ENCODE measurements at places on chromosomes 11 and 22. TPM values are rescaled to one million over a fixed set of nuclear protein-coding genes. Genes with fewer than 3 reads are reported as not detected.

DNA sequence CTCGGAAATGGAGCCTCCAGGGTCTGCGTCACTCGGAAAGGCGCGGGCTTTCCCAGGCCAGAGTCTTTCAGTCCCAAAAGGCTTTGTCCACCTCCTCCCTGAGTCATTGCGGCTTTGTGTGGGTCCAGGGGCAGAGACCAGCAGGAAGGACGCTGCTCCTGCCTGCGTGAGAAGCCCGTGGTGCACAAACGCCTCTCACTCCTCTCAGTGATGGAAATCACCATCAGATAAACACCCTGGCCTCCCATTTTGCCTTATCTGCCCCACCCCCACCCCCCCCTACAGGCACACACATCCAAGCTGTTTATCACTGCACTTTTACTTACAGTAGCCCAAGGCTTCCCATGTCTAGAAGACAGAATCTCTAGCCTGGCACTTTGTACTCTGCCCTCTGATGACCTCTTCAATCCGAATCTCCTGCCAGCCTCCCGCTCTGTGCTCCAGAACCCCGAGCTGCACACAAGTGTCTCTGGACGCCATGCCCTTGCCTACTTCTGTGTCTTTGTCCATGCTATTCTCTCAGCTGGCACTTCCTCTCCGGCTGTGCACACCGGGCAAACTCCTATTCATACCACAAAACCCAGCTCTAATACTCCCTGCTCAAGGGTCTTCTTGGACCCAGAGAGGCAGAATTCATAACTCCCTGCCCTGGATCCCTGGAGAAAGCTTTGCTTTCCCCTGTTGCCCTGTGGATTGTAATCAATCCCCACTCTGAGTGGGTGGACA lies 954.6 kb downstream of the TBC1D22A start:
- H3K4me1 ChIP-seq = no peaks in the 10 kb centered on the region
- H3K4me3 ChIP-seq = no peak overlapping the region
- no peak for DNase-seq
- no peaks in the 10 kb centered on the region for H3K36me3 ChIP-seq
- H3K27me3 ChIP-seq = no peaks in the 10 kb centered on the region

GRCh38 chr11:72012091-72012630 lies 13.5 kb downstream of the IL18BP start:
- H3K27ac ChIP-seq = no peak overlapping the region
- H3K27me3 ChIP-seq = no peaks in the 10 kb centered on the region
- H3K4me1 ChIP-seq = no peaks in the 10 kb centered on the region
- H3K36me3 ChIP-seq = peaks cover 33% of the 10 kb centered on the region
- no peak overlapping the region for H3K4me3 ChIP-seq

APOL4 gene
- total RNA-seq = not detected

GRCh38 chr11:17827006-17827405 lies 92.4 kb downstream of the KCNC1 start:
- no peaks in the 10 kb centered on the region for H3K27me3 ChIP-seq
- no peak overlapping the region for H3K4me3 ChIP-seq
- H3K4me1 ChIP-seq = no peaks in the 10 kb centered on the region
- H3K36me3 ChIP-seq = no peaks in the 10 kb centered on the region

GRCh38 chr11:125902277-125902926 lies 604 bp downstream of the PUS3 start:
- H3K4me1 ChIP-seq = no peaks in the 10 kb centered on the region
- no peaks in the 10 kb centered on the region for H3K36me3 ChIP-seq

DNA sequence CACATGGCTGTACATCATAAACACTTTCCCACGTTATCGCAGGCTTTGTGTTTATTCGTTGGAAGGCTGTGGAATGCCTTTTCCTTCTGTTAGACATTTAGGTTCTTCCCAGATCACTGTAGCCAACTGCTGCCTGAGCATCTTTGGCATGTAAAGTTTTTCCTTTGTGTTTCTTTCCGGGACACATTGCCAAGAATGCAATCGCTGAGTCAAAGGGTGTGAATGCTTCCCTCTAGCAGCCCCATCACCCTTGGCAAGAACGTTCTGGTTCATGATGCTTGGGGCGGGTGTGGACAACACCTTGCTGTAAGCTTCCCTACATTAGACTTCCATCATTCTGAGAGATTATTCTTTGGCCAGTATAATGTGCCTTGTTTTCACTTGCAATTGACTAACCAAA lies 136.2 kb downstream of the OSBP2 start:
- no peaks in the 10 kb centered on the region for H3K27me3 ChIP-seq
- peaks cover 44% of the 10 kb centered on the region for H3K4me1 ChIP-seq
- H3K36me3 ChIP-seq = no peaks in the 10 kb centered on the region

DNA sequence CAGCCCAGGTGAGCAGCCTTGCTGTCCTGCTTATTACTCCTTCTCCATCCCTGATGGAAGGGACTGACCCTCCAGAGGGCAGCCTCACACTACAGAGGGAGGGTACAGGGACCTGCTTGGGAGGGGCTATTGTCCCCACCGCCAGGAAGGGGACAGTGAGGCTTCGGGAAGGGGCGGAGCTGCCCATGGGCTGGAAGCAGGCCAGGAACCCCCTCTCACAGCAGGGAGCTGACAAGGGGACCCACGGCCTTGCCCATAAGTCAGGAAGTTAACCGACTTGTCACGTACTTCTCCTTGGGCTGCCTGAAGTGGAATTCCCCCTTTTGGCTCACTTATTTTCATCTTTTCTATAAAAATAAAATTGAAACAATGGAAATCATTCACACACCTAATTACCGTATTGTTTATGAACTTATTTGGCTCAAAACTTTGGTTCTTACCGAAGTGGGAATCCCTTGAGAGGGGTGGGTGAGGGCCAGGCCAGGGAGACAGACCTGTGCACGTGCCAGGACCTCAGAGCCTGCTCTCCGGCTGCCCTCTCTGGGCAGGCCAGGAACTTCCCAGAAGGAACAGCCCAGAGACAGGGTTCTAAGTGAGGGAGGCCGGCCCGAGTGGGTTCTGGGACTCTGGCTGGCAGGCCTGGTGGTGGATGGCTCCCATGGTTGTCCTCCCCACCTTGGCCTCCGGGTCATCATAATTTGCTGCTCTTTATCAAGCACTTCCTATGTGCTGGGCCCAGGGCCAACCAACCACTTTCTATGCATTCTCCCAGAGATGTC lies 5.8 kb downstream of the MGAT3 start:
- peaks cover 6% of the 10 kb centered on the region for H3K27me3 ChIP-seq
- no peaks in the 10 kb centered on the region for H3K36me3 ChIP-seq
- H3K27ac ChIP-seq = no peak overlapping the region
- H3K4me3 ChIP-seq = no peak overlapping the region

GRCh38 chr11:515131-515530 lies 8.1 kb upstream of the RNH1 start:
- no peak overlapping the region for H3K27ac ChIP-seq
- no peaks in the 10 kb centered on the region for H3K36me3 ChIP-seq
- no peaks in the 10 kb centered on the region for H3K4me1 ChIP-seq
- no peaks in the 10 kb centered on the region for H3K27me3 ChIP-seq
- H3K4me3 ChIP-seq = no peak overlapping the region

GLYATL1 gene
- total RNA-seq = not detected

OR10A3 gene
- not detected for total RNA-seq

DNA sequence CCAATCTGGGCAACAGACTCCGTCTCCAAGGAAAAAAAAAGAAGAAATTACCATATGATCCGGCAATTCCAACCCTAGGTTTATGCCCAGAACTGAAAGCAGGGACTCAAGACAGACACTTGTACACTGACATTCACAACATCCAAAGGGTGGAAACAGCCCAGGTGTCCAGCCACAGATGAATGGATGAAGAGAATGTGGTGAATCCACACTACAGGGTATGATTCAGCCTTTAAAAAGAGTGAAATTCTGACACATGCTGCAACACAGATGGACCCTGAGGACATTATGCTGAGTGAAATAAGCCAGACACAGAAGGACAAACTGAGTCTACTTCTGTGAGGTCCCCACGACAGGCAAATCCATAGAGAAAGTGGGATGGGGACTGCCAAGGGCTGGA lies 43.9 kb downstream of the SGSM3 start:
- H3K27me3 ChIP-seq = no peaks in the 10 kb centered on the region
- peaks cover 13% of the 10 kb centered on the region for H3K4me1 ChIP-seq
- H3K27ac ChIP-seq = no peak overlapping the region
- no peak overlapping the region for H3K4me3 ChIP-seq

DNA sequence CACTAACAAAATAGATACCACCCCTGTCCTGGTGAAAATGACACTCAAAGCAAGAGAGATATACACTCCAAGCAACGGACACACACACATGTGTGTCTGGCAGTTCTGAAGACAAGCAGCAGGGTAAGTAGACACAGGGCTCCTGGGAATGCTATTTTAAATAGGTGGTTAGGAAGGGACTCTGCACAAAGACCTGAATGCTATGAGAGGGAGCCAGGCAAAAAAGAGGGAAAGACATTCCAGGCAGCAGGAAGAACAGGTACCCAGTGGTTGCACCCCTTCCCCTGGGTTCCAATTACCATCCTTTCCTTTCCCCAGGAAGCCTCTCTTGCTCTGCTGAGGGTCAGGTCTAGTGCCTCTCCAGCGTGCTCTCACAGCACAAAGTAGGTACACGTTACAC lies 3.0 kb downstream of the UFD1 start:
- no peak for DNase-seq
- H3K4me1 ChIP-seq = peaks cover 14% of the 10 kb centered on the region
- no peak overlapping the region for H3K27ac ChIP-seq

RSF1 gene
- total RNA-seq = 124 TPM

DNA sequence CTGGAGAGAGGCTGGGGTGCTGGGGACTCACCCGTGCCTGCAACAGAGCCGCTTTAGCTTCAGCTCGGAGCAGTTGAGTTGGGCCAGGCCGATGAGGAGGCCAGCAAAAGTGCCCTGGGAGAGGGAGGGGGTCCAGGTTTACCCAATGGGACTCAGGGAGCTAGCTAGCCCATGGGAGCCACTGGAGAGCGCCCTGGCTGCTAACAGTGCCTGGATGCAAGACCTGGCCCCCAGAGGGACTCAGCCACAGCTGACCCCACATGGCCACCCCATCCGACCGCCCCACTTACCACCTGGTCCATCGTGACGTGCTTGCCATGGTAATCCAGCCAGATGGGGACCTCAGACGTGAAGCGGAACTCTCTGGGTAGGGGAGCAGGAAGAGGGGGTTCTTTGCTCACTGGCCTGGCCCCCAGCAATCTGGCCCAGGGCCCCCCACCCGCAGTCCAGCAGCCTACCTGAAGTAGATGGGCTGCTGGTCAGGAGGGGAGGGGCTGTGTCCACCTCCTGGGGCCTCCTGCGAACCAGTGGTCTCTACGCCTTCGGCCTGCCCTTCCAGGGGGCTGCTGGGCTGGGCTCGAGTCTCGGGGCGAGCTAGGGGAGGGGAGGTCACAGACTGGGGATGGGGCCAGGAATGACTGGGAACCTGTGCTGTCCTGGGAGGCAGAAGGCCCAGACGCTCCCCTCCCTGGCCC lies 19.1 kb upstream of the EHD1 start:
- no peak overlapping the region for H3K4me3 ChIP-seq
- DNase-seq = no peak
- H3K4me1 ChIP-seq = no peaks in the 10 kb centered on the region
- no peaks in the 10 kb centered on the region for H3K27me3 ChIP-seq
- H3K27ac ChIP-seq = no peak overlapping the region

- peaks cover 28% of the 10 kb centered on the region for H3K4me1 ChIP-seq
- DNase-seq = peak; percentile 75
- no peaks in the 10 kb centered on the region for H3K27me3 ChIP-seq
- peak overlapping the region; percentile 84 for H3K27ac ChIP-seq
- H3K36me3 ChIP-seq = no peaks in the 10 kb centered on the region
Observed at GRCh38 chr11:59560290-59560701, 49.0 kb downstream of the OR4D9 start.

SERPIND1 gene
- not detected for total RNA-seq

CCDC116 gene
- total RNA-seq = 0.63 TPM

DNA sequence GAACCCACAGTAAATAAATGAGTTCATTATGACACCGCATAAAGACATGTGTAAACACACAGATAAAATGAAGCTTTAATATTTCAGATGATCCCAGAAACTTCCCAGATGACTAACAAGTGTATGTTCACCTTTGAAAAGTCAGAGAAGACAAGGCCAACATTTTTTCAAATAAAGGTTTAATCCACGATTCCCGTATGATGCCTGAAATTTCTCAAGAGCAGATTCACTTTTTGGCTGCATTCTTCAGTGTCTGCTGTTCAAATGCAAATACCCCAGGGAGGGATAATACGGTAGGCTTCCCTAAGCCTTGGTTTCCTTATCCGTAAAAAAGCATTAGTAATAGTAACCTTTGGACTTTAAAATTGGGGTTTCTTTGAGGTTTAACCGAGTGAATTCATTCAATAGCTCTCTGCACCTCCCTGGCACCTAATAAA lies 62.5 kb downstream of the SYTL2 start:
- no peak overlapping the region for H3K27ac ChIP-seq
- H3K36me3 ChIP-seq = no peaks in the 10 kb centered on the region

- H3K27me3 ChIP-seq = peaks cover 39% of the 10 kb centered on the region
- no peak for DNase-seq
- H3K4me1 ChIP-seq = no peaks in the 10 kb centered on the region
Observed at GRCh38 chr11:115348416-115348815, 155.8 kb downstream of the CADM1 start.

GRCh38 chr22:38720350-38720749 lies 14.6 kb downstream of the GTPBP1 start:
- H3K4me1 ChIP-seq = peaks cover 23% of the 10 kb centered on the region
- no peak overlapping the region for H3K4me3 ChIP-seq
- H3K36me3 ChIP-seq = peaks cover 62% of the 10 kb centered on the region
- DNase-seq = no peak
- H3K27me3 ChIP-seq = no peaks in the 10 kb centered on the region

GRCh38 chr22:19290400-19291217 lies 910 bp downstream of the CLTCL1 start:
- no peaks in the 10 kb centered on the region for H3K4me1 ChIP-seq
- no peak overlapping the region for H3K27ac ChIP-seq
- no peaks in the 10 kb centered on the region for H3K27me3 ChIP-seq
- H3K36me3 ChIP-seq = no peaks in the 10 kb centered on the region

GRCh38 chr11:104049116-104049515 lies 12.7 kb downstream of the DDI1 start:
- H3K27me3 ChIP-seq = no peaks in the 10 kb centered on the region
- H3K27ac ChIP-seq = no peak overlapping the region
- H3K4me3 ChIP-seq = no peak overlapping the region
- no peak for DNase-seq
- no peaks in the 10 kb centered on the region for H3K36me3 ChIP-seq

DNA sequence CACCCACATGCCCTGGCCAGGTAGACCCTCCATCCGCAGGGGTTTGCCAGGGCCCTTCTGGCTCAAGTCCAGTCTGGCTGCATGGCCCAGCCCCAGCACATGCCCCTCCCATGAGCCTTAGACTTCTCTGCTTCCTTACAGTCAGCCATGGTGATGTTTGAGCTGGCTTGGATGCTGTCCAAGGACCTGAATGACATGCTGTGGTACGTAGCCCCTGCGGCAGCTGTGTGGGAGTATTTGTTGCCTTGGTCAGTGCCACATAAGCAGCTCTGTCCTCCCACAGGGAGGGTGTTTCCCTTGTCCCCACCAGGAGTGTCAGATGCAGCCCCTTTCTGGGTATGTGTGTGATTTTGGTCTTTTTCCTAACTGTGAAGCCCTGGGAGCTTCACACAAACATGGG lies 17.5 kb downstream of the CDC45 start:
- DNase-seq = no peak
- no peaks in the 10 kb centered on the region for H3K4me1 ChIP-seq
- H3K36me3 ChIP-seq = no peaks in the 10 kb centered on the region
- H3K27ac ChIP-seq = no peak overlapping the region
- no peaks in the 10 kb centered on the region for H3K27me3 ChIP-seq
- no peak overlapping the region for H3K4me3 ChIP-seq
